NCI-H1092 treated with DMSO at 0.1 percent for 48 hours (cell line): ENCODE measurements at places on chromosomes 5 and 9.

GRCh38 chr9:16315720-16316119, 554.8 kb downstream of the BNC2 start:
- DNase-seq, result no peak

DNA sequence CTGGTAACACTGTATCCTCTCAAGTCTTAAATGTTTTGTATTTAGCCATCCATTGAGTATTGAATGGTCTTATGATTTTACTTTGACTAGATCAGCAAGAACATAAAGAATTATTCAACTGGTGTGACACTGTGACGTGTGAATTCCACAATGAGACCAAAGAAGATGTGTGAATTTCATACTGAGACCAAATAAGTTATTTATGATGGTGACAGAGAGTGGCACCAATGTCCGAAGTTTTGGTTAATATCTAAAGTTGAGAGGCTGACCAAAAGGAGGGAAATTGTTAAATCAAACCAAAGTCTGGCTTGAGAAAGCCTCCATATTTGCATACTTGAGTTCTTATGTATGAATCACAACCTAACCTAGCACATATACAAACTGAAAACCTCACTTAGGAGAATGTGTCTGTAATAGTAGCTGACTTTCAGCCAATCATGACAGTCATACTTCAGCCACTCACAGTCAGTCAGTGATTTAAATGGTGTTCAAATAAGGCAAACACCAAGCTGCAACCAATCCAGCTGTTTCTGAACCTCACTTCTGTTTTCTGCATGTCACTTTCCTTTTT, 31.5 kb upstream of the FAM170A start:
- DNase-seq, result no peak

DNA sequence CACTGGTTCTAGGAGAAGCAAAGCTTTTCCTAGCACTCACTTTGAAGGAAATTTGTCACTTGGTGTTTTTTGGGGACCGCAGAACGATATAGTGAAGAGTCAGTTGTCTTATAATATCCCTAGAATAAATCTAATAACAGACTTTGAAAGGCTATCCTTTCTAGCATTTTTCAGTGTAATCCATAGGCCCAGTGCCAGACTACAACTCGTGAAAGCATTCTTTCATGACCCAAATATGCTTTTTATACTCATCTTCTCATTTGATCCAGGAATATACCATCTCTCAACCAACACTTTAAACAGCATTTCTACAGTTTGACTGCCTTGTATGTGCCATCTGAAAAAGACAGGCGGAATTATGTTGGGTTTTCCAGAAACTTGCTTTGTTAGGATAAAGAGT, 104.0 kb downstream of the ERCC6L2 start:
- no peak for DNase-seq

- DNase-seq, result no peak
Measured at GRCh38 chr5:77635067-77635916, 3.2 kb downstream of the OTP start.

DNA sequence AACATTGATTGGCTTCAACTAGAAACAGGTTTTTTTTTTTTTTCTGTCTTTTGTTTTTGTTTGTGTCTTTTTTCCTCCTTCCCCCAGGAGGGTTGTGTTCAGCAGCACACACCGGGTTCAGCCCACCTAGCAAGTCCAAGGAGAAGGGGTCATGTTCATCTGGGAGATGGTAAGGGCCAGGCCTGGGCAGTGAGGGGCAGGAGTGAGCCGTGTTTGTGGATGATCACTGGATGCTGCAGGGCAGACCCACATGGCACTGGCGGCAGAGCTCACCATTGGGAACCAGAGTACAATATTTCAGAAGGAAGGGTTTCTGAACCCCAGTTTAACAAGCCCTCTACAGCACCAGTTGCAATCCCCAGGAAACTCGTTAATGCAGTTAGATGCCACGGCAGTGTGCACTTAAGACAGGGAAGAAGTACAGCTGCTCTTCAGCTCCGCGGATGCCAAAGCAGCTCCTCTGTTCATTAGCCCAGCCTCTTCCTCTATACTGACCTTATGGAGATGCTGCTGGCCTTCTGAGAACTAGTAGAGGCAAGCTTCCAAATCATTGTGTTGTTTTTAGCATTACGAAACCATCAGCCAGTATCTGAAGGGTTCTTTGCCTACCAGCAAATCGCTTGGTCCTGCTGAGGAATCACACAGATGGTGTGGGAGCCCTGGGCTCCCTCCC, 508.2 kb upstream of the WWC1 start:
- DNase-seq, result no peak

- DNase-seq, result no peak
Measured at GRCh38 chr9:21933281-21933680, 60.9 kb downstream of the CDKN2A start.

DNA sequence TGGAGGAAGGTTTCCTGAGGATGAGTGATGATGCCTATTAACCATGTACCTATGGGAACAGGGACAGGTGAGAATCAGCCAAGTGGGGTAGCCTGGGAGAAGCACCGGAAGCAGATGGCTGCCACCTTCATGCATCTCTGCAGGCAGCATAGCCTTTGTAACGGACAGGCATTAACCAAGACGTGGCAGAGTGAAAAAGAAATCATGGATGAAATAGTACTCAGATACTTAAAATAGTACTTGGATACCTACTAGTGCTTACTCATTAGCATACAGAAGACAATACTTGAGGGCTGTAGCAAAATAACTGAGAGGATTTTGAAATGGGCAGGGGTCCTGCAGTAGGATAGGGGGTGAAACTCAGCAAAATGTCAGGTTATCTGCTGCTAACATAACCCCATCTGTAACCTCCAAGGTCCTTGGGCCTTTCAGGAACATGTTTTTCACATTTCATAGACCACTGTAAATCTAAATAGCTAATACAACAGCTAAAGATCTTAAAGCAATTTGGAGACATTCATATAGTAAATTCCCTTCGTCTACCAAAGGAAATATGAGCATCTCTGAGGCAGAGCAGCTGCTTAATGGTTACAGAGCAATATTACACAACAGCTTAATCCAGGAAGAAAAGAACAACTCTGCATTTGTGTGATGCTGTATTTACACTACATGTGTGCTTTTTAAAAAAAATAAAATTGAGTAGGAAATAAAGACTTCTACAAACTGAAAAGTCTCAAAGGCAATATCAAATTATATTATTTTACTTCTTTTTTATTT, 154.3 kb downstream of the NFIB start:
- DNase-seq, result no peak

DNA sequence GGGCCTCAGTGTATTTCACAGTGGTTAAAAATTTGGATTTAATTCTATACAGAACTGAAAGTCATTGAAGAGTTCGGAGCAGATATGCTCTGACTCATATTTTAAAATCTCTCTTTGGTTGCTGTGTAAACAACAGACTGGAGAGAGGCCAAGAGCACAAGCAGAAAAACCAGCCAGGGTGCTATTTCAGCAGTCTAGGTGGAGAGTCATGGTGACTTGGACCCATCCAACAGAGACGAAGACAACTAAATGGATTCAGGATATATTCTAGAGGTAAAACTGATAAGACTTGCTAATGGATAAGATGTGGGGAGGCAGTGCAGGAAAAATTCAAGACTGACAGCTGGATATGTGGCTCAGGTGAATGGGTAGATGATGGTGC, 168.9 kb downstream of the MAPKAP1 start:
- DNase-seq, result peak; percentile 83

DNA sequence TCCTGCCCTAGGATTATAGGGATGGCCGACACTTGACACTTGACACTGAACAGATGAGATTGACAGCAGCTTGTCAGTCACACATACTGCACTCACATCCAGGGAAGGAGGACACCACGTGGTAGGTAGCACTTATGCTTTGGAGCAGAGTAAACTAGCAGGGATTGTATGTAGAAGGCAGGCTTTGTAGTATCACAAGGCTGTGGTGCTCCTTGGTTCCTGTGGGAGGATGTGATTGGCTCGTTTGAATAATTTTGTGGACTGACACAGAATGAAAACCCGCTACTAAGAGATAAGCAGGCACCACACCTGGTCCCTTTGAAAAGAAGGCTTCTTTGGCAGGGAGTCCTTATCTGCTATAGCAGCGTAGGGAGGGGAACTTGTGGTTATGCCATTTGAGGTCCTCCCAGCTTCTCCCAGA, 63.6 kb upstream of the IL12B start:
- DNase-seq, result no peak

GRCh38 chr5:59151162-59151889, 568.5 kb downstream of the RAB3C start:
- no peak for DNase-seq

DNA sequence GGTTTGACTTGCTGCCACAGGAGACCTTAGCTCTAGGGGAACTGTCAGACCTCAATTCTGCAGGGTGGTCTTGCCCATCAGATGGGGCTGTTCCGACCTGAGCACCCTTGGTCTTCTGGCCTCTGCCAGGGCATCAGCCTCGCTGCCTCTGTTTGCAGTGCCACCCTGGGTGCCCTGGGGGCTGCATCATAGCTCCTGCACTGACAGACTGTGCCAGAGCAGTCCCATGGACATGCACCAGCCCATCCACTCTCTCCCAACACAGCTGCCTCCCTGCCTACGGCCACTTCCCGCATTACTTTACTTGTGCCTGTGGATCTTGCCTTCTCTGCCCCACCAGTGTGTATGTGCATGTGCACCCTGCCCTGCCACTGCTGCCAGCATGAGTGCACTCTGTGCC, 884.7 kb upstream of the ARRDC3 start:
- DNase-seq, result no peak

- DNase-seq, result no peak
Measured at GRCh38 chr9:71302776-71303175, 181.4 kb upstream of the TRPM3 start.

GRCh38 chr5:163915481-163915961, 410.1 kb downstream of the MAT2B start:
- DNase-seq, result no peak

DNA sequence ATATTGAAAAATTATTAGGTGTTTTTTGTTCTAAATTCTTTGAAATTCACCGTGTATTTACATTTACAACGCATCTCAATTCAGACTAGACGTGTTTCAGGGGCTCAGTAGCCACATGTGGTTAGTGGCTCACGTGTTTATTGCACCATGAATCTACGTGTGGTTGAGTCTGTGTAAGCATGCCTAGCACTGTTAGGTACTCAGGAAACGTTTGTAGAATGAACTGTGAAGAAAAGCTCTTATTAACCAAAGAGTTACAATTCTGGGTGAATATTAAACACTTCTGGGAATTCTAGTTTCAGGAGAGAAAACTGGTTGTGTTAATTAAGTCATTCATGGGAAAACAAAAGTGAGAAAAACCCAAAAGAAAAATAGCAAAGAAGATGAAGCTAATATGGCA, 117.5 kb upstream of the CDH6 start:
- no peak for DNase-seq

DNA sequence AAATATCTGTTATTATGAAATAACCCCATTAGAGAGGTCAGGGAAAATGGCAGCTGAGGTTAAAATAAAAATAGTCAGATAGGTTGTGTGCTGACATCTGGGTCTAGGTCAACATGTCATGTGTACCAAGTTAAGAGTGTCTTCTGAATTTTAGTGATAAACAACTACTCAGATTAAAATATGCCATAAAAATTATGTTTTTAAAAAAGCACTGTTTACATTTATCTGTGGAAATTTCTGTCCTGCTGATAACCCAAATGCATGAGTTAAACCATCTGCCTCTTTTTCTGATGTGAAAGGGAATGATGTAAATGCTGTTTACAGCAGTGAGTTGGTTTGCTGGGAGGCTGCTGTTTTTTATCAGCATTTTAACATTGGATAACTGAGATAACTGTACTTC, 361.2 kb upstream of the TARS1 start:
- DNase-seq, result no peak

GRCh38 chr5:6602441-6602840, 30.4 kb downstream of the NSUN2 start:
- no peak for DNase-seq

- DNase-seq, result no peak
Measured at GRCh38 chr9:135139366-135139959, 52.0 kb downstream of the OLFM1 start.

DNA sequence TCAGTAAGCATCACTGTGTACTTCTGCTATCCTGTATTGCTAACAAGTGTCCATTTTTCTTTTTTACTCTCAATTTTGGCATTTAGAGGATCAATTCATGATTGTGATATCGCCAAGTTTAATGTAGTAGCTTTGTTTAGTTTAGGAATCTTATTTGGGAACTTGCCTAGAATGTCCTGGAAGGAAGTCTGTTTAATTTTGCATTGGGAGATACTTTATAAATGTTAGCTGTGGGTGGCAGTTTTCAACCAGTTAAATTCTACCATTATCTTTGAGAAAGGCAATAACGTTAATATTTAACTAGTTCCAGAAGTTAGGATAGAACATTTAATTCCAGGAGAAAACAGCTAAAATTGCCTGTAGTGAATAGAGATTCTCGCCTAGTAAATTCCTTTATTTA, 78.6 kb downstream of the PBX3 start:
- DNase-seq, result no peak
